ENCODE measurements at places on chromosomes 12 and 14.

GRCh38 chr12:88144037-88144436, 1.9 kb downstream of the TMTC3 start:
- DNase-seq = no peak

GRCh38 chr14:82528016-82528415, 994.4 kb upstream of the SEL1L start:
- no peak for DNase-seq

DNA sequence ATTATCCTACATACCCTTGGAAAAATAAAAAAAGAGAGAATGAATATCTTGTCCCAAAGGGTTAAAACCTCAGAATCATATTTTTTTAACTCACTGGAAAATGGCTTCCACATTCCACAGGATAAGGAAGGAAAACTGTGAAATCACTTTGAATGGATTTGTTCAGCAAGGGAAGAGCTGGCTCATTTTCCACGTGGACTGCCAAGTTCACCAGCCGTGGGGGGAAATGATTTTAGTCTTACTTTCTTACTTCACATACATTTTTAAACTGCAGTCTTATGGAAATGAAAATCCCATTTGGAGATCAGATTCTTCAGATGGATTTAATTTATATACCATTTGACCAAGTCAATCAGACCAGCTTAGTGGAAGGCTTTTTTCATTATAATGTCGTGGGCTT, 29.9 kb upstream of the AEBP2 start:
- no peak for DNase-seq

GRCh38 chr12:1474041-1474573, 120.3 kb downstream of the FBXL14 start:
- no peak for DNase-seq

DNA sequence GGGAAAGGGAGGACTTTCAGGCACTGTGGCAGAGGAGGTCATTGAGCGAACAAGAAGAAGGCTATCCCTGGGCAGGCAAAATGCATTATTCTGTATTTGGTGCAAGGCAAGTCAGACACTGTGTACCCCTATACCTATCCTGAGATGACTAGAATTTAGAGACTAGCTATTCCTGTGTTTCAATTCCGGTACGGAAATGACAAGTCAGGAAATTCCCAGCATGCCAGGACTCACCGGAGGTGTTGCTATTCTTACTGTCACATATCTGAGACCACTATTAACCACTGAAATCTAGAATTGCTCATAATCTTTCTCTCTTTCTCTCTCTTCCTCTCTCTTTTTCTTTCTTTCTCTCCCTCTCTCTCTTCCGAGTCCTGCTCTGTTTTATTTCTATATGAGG, 297.1 kb downstream of the PDZRN4 start:
- no peak for DNase-seq

DNA sequence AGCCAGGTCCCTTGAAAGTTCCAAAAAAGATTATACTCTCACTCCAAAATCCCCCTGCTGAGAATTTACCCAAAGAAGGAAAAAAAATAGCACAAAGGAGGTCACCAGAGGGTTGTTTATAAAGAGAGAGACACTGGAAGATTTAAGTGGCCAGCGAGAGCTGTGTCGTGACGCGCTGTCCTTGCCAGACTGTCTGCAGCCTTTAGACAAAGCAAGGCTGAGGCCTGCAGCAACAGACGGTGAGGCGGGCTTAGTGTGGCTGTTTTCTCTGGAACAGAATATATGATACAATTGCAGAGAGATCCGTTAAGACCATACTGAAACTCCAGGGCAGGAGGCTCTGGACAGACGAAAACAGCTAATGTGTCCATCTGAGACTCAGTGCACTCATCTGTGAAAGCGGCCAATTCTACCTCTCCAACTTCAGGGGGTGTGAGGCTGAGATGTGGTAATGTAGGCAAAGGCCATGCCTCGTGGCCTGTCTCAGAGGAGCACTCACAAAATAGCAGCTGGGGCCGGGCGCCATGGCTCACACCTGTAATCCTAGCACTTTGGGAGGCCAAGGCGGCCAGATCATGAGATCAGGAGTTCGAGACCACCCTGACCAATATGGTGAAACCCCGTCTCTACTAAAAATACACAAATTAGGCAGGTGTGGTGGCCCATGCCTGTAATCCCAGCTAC, 36.2 kb downstream of the ANAPC7 start:
- no peak for DNase-seq

DNA sequence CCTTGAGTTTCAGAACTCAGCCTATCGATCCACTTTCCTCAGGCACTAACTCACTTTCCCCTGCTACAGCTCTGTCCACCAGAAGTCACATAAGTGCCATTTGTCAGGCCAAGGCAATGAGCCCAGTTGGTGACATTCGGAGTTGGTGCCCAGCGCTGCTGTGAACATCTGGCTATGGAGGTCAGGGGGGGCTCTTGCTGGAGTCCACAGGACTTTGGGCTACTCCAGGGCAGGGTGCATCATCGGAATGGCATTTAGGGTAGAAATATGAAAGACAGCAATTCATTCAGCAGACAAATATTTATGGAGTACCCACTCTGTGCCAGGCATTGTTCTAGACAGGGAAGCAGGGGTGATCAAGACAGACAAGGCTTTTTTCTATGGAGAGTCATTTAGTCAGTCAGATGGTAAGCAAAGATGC, 1.5 kb upstream of the PPP1CC start:
- no peak for DNase-seq

DNA sequence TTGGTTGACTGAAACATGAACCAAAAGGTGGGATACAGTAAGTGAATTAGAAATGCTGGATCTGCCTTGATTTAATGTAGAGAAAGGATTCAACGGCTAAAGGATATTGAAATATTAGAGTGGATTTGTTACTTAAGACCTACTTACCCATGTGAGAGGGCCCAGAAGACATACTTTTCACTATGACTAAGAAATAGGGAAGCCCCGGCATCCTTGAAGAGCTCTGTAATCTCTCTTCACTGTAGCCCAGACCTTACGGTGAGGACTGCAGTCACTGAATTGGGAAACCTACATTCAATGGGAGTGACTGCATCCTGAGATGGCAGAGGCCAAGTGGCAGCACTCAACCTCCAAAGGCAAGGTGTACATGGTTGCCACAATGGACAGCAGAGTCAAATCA, 52.5 kb downstream of the KANSL2 start:
- no peak for DNase-seq

- DNase-seq = no peak
Observed at GRCh38 chr12:122102331-122102730, 23.8 kb downstream of the MLXIP start.

GRCh38 chr14:106038263-106038662, 511.9 kb downstream of the TMEM121 start:
- no peak for DNase-seq

DNA sequence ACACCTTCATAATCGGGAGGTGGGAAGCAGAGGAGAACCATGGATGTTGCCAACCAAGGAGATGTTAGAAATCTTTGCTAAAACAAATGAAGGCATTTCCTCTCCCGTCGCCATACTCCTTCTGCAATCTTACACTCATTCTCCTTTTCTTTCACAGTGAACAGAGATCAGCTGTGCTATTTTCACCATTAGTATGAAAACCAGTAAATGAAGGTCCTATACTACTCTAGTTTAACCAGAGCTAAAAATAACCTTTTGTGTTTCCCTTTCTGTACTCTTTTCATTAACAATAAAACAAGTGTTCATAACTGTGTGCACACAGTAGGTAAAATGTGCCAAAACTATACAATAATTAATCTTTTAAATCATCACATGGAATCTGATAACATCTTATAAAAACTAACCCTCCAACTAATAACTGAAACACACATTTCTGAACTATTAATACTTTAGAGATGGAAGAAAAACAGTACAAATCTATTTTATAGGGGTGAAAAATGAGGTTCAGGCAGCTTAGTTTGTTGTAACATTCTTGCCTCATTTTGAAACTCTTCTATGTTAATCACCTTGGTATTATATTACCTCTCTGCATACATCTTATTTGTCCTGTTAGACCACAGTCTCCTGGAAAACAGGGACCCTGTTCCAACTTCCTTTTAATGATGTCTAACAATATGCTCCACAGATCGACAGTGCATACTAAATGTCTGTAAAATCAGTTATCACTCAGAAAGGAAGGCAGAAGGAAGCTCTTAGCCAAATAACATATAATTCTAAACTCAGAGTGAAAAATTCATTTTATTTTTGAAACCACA, 69.5 kb downstream of the SPPL3 start:
- DNase-seq = no peak

- DNase-seq = no peak
Observed at GRCh38 chr14:90508536-90509254, 111.9 kb downstream of the CALM1 start.

- DNase-seq = no peak
Observed at GRCh38 chr14:64208261-64208660, 85.9 kb downstream of the ESR2 start.

Measured in inflammatory macrophage (primary cell).